ENCODE measurements at places on chromosomes 6 and 20. TPM values are rescaled to one million over a fixed set of nuclear protein-coding genes. Genes with fewer than 3 reads are reported as not detected.

HRH3 gene
- total RNA-seq, result not detected

CALHM6 gene
- 1.8 TPM for total RNA-seq

NRN1 gene
- total RNA-seq, result not detected

TNFRSF6B gene
- total RNA-seq, result 246 TPM

ARFGEF3 gene
- total RNA-seq, result under 0.01 TPM

CST5 gene
- total RNA-seq, result not detected

Data from bronchus fibroblast of lung (primary cell).